ENCODE measurements at places on chromosomes 2 and 18.

- DNase-seq, result no peak
Measured at GRCh38 chr2:30716123-30716900, 90.9 kb downstream of the CAPN13 start.

DNA sequence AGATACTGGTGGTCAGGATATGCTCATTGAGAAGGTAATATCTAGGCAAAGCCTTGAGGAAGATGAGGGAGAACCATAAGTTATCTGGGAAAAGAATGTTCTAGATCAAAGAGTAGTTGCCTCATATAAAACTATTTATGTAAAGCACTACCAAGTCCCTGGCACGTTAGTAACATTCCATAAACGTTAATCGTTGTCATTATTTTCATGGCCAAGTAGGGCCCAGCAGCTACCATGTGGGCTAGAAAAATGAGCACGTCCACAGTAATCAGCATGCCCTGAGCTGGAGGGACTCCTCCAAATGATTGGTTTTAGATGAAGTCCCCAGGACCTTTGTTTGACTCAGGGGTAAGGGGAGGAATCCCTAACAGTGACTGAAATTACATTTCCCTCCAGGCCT is 32.7 kb upstream of the AFTPH start:
- DNase-seq, result no peak

- no peak for DNase-seq
Measured at GRCh38 chr2:208049006-208049405, 23.7 kb upstream of the PLEKHM3 start.

DNA sequence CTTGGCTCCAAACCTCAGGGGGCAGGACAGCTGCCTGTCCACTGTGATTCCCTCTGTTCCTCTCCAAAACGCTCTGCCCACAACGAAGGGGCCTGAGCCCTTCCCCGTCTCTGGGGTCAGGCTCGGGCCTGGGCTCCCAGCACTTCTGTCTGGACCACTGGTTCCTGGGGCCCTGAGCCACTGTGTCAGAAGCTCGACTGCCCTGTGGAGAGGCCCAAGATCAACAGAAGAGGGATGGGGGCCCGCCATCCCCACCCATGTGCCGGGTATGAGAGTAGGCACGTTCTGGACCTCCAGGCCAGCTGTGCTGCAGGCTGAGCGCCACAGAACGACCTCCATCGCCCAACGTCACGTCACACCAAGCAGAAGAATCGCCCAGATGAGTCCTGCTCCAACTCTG is 119.9 kb upstream of the HS6ST1 start:
- DNase-seq, result no peak

- DNase-seq, result no peak
Measured at GRCh38 chr2:97849881-97850528, 136.6 kb downstream of the ZAP70 start.
